ENCODE measurements at places on chromosomes 13 and 19. TPM values are rescaled to one million over a fixed set of nuclear protein-coding genes. Genes with fewer than 3 reads are reported as not detected.

Gene ZNF304
- total RNA-seq, result 11.5 TPM

Gene TMIGD2
- not detected for total RNA-seq

- H3K27ac ChIP-seq, result no peak overlapping the region
- no peaks in the 10 kb centered on the region for H3K4me1 ChIP-seq
- H3K27me3 ChIP-seq, result no peaks in the 10 kb centered on the region
- H3K4me3 ChIP-seq, result no peak overlapping the region
- DNase-seq, result no peak
These were observed 1695.7 kb upstream of the SPRY2 start for GRCh38 chr13:82036602-82037001.

- H3K27ac ChIP-seq, result no peak overlapping the region
- H3K36me3 ChIP-seq, result no peaks in the 10 kb centered on the region
- no peak overlapping the region for H3K4me3 ChIP-seq
- H3K4me1 ChIP-seq, result no peaks in the 10 kb centered on the region
- DNase-seq, result no peak
These were observed 26.3 kb downstream of the DCAF15 start for GRCh38 chr19:13978351-13979243.

Data from astrocyte (in vitro differentiated cells and primary cell).